ENCODE measurements at places on chromosomes 6 and 20. TPM values are rescaled to one million over a fixed set of nuclear protein-coding genes. Genes with fewer than 3 reads are reported as not detected.

GRCh38 chr20:10502098-10502526 lies 67.0 kb downstream of the SLX4IP start:
- no peak for DNase-seq

DNA sequence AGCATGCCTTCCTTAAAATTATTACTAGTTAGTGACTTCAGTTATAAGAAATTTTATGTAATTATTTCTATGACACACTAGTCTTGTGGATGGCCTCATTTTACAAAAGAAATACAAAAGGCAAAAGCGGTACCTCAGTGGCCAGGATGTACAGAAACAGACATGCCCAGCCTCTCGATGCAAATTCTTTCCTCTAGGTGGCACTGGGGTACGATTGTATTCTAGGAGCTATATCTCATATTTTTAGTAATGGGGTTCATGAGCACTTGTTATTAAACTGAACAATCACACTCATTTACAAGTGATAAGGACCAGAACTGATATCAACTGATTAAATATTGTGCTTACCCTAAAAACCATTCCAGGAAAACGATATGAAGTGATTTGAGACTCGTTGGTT lies 59.8 kb downstream of the SOD2 start:
- DNase-seq = peak; percentile 47

DNA sequence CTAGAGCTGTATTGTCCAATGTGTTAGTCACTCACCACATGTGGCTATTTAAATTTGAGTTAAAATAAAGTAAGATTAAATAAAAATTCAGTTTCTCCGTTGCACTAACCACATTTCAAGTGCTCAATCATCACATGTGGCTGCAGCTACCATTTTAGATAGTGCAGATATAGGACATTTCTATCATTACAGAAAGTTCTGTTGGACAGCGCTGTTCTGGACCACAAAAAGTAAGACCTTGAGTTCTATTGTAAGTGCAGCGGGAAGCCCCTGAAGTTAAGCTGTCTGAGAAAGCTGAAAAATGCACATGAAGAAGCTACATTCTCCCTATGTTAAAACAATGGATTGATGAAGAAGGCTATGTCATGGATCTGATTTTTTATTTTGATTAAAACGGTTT lies 1.1 kb downstream of the ORC3 start:
- no peak for DNase-seq

GRCh38 chr20:33733654-33734576 lies 2.1 kb downstream of the ZNF341 start:
- DNase-seq = no peak

DNA sequence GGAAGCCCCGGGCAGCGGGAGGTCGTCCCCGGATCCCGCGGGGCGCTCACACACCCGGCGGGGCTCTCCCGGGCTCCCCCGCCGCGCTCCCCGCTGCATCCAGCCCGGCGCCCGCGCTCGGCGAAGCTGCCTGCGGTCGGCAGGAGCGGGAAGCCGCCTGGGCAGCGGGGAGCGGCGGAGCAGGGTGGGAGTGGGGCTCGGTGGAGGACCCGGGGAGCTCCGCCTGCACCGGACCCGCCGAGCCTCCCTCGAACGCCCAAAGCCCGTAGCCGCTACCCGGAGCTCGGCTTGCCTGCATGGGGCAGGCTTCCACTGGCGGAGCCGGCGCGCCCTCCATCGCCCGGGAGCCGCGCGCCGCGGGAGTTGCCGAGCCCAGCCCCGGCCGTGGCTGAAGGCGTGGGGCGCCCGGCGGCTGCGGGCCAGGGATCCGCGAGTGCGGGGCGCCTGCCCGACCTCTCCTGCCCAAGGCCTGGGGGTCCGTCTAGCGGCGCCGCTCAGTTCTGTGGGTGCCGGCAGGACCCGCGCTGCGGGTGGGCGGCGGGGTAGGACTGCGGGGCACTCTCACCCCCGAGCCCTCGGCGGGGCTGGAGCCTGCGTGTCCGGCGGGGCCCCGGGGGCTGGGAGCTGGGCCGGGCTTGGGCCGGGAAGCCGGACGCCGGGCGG lies 671 bp downstream of the CDH4 start:
- no peak for DNase-seq

DNA sequence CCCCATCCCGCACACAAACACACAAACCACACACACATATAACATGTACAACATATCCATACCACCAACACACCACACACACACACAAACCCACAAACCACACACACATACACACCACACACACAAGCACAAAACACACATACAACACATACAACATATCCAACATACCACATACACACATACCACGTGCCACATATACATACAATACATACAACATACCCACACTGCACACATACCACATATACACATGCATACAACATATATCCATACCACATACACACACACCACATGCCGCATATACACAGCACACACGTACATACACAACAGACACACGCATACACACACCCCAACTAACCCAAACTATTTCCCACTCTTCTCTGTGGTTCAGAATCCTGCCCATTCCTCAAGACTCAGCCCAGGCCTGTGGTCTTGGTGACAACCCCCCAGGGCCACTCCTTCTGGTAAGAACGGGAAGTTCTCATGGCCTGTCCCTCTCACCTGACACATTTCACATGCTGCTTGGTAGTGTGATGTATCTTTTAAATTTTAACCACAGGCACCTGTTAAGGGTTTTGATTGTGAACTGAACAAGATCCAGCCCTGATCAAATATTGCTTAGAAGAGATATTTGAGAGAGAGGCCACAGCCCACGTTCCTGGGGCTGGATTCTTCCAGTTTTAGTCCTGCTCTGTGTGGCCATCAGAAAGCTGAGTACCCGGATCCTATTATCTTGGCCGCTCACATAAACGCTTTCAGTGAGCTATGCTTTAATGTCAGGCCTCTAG lies 55.9 kb upstream of the KCNK16 start:
- no peak for DNase-seq

DNA sequence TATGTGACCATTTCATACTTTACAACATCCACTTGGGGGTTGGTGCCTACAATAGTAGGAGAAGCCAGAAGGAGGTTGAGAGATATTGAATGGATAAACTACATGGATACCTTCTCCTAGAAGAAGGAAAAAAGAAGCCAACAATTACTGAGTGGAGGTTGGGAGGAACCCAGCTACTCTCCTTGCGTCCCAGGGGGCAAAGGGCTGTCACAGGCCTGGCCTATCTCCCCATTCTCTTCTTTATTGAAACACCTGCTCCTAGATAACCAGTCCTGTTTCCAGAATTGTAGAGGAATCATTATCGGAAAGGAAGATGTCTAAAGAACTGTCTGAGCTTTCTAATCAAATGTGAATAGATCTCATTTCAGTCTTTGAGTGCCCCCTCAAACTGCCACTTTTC lies 115.1 kb downstream of the MAP7 start:
- DNase-seq = no peak

GRCh38 chr6:53581173-53581773 lies 36.4 kb upstream of the GCLC start:
- DNase-seq = no peak

The EEF1A2 gene
- total RNA-seq = 27.9 TPM

The AVP gene
- not detected for total RNA-seq

Measured in H1 (cell line).